HCEC 1CT (cell line): ENCODE measurements at places on chromosomes 16 and 17.

DNA sequence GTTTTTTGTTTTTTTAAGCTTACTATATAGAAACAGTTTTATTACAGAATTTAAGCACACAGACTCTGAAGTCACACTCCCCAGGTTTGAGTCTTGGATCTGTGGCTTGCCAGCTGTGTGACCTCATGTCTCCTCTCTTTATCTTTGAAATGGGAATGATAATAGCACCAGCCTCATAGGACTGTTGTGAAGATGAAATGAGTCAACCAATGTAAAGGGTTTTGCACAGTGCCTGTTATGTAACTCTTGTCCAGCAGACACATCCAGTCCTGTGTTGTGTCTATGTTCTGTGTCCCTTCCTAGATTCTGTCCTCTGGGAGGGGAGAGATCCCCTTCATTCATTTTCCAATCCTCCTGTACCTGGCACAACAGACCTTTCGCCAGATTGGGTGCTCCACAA, 3.1 kb upstream of the CPD start:
- no peak for DNase-seq

DNA sequence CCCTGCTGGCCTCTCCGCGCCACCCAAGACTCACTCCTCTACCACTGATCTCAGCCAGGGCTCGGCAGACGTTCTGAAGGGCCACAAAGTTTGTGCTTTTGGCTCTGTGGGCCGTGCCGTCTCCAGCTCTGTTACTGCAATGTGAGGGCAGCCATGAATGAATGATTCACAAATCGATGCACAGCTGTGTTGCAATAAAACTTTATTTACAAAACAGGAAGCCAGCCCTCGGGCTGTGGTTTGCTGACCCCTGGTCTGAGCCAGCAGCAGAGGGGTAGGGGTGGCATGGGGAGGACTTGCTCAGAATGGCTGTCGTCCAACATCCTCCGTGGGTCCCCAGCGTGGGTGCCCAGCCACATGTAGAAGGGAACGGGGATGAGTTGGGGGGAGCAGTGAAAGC, 63.0 kb upstream of the PVALEF start:
- DNase-seq, result no peak

GRCh38 chr16:13926891-13927290, 6.9 kb downstream of the ERCC4 start:
- no peak for DNase-seq

DNA sequence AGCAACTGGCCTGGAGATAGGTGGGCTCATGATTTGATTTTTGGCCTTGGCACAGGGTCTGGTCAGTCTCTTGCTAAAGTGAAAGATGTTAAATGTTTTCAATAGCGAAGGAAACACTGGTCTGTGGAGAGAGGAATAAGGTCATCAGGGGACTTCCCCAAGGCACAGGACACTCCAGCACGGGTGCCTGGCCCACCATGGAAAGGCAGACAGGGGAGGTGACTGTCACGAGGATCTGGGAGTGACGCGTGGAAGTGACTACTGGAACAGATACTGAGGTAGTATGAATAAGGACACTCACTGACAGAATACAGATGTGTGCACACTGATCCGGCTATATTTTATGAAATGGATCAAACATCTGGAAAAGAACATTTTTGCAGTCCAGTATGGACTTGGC, 16.7 kb upstream of the ICAM2 start:
- DNase-seq, result no peak

- DNase-seq, result no peak
Measured at GRCh38 chr17:44952946-44953475, 5.4 kb upstream of the KIF18B start.
